ENCODE measurements at places on chromosomes 11 and 22.

GRCh38 chr11:88337987-88338668 is 592 bp upstream of the CTSC start:
- no peak for DNase-seq

DNA sequence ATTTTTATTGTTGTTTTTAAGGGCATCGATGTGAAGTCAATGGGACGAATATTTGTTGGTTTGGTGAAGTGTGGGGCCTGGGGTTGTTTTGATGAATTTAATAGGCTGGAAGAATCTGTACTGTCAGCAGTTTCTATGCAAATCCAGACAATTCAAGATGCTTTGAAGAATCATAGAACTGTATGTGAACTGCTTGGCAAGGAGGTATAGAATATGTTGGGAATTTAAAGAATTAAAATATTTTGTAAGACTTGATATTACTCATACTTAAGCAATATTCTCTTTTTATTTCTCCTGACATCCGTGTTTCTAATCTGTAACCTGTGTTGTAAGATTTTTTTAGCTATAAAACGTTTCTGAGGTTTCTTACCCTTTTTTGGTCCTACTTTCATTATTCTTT is 61.6 kb downstream of the DYNC2H1 start:
- DNase-seq: no peak

- no peak for DNase-seq
Measured at GRCh38 chr11:128315933-128316332, 271.4 kb downstream of the ETS1 start.

- DNase-seq: no peak
Measured at GRCh38 chr11:127003260-127003981, 2.9 kb upstream of the KIRREL3 start.

GRCh38 chr11:117315285-117316196 is 515 bp downstream of the BACE1 start:
- DNase-seq: no peak

Data from activated gamma-delta T cell (primary cell).